ENCODE measurements at places on chromosomes 5 and 9.
A peak's percentile ranks its signal among the peaks of the same experiment; 100 is the strongest.

DNA sequence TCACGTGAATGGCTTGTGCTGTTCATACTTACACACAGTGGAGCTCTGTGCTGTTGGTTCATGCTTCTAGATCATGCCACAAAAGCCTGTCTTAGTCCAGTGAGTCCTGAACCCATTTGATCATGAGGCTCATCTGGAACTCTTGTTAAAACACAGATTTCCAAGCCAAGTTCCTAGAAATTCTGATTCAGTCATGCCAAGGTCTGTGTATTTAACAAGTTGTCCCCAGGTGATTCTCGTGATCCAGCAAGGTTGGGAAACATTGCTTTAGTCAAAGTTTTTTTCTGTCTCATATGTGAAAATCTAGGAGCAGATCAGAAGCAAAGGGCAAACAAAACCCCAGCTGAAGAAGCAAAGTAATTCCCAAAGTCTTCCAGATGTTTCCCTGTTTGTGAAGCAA lies 112.5 kb upstream of the GAS1 start:
- DNase-seq = no peak

- no peak for DNase-seq
Measured at GRCh38 chr9:100689635-100690034, 111.8 kb downstream of the CAVIN4 start.

GRCh38 chr5:7871653-7872052 lies 2.7 kb downstream of the MTRR start:
- DNase-seq = no peak

DNA sequence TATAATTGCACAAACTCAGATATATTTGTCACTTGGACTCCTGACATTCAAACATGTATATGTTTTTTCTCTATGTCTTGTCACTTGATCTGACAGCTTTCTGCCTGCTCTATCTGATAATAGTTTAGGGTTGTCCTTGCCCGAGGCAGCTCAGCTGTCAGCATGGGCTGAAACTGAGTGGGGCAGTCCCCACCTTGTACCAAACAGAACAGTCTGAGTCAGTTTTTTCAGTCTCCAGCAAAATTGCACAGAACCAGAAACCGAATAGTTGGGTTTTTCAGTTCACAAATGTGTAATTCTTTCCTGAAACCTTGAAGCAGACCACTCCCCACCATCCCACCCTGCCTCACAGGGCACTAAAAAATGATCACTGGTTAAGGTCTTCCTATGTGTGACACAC lies 9.5 kb upstream of the HAND1 start:
- DNase-seq = no peak

DNA sequence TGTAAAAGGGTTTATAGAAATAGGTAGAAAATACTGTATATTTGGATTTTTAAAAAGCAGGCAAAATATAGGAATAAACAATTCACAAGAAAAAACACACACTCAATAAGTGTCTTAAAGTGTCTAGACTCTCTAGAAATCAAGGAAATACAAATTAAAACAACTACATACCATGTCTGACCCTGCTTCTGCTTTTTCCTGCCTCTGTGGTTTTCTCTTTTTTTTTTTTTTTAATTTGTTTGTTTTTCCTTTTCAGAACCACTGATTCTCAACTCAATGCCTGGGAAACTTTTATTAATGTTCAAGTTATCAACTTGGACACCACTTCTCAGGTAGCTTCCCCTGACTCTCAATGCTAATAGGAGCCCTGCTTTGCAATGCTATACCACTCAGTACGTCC lies 25.5 kb upstream of the TAS2R1 start:
- no peak for DNase-seq

DNA sequence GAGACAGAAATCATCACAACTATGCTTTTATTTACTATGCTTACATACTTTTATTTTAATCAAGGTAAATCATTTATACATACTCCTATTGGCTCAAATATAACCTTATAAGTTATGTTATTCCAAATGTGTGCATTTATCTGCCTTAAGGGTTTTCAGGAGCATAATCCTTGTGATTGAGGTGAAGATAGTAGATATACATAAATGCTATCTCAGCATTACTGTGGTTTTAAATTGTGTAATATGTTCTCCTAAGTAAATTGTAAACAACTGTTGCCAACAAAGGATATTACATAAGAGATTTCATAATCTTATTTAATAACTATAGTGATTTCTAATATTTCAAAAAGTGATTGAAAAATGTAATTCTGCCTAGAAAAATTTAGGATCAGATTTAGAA lies 1374.8 kb upstream of the DMAC1 start:
- DNase-seq = no peak

DNA sequence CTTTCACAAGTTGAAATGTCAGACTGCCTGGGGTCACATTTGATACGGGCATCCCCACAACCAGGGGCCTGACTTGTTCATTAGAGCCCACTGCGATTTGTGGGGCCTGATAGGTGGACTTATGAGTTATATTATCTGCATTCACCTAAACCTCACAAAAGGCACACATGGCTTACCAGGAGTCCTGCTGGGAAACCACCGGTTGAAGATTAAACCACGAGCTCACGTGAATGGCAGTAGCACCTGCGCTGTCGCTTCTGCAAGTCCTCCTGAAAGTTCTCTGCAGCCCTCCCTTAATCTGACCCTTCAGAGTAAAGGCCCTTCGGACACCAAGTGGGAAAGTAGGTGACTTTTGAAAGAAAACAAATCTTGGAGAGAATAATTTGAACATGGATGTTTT lies 68.9 kb downstream of the PPIC start:
- DNase-seq = no peak

- no peak for DNase-seq
Measured at GRCh38 chr5:133278317-133278716, 226.5 kb downstream of the HSPA4 start.

DNA sequence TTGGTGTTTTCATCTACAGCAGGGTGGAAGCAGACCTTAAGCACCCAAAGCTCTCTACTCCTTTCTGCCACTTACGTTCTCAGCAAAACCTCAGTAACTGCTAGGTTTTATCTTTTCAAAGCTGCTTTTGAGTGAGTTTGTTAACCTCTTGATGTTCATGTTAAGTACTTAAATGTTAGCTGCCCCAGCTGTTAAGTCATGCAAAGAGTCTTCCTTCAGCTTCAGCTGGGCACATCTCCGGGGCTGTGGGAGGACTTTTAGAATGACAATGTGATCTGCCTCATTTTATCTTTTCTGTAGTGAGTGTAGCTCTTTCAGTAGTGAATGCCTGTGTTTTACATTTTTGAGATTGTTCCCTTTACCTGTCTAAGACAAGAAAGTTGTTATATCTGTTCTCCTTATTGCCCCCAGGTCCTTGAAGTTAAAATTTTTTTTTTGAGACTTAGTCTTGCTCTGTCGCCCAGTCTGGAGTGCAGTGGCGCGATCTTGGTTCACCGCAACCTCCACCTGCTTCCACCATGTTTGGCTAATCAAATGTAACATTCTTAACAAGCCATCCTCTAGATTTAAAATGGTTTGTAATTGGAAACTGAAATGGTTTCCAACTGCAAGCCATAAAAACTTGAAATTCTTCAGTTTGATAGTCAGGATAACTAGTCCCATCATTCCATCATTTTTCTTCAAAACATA lies 19.6 kb downstream of the KDM4C start:
- DNase-seq = no peak

- no peak for DNase-seq
Measured at GRCh38 chr9:117926031-117926658, 221.9 kb downstream of the TLR4 start.

DNA sequence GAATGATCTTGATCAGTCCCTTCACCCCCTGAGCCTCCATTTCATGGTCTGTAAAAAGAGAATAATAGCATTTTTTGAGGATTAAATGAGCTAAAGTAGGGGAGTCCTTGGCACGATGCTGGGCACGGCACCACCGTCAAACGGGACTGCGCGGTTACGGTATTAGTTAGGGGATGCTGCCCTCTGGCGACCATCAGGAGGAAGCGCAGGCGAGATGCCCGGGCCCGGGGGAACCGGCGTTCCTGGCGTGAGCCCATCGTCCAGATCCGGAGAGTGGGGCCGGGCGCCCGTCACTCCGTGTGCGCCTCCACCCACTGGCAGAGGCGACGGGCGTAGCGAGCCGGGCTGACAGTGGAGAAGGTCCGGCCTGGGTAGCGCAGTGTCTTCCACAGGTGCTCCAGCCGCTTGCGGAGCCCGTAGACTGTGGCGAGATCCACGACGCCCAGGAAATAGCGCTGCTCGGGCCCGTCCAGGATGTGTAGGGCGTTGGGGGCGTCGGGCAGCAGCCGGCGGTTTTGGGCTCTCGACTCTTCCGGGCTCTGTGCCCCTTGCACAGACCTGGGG lies 4.8 kb upstream of the ST6GALNAC4 start:
- no peak for DNase-seq

DNA sequence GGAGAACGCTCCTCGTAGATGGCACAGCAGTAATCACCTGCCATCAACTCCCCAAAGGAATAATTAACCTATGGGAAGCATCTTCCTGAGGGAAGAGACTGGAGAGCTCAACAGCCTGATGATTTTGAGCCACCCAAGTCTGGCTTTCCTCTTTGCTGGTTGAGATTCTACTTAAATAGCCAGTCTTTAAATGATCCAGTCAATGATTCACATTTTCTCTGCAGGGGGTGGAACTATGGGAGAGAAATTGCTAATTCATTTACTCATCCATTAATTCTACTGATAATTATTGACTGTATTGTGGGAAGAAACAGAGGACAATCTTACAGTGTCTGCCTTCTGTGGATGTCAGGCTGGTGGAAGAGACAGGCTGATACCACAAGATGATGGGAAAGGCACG lies 355.0 kb upstream of the PANK3 start:
- no peak for DNase-seq

DNA sequence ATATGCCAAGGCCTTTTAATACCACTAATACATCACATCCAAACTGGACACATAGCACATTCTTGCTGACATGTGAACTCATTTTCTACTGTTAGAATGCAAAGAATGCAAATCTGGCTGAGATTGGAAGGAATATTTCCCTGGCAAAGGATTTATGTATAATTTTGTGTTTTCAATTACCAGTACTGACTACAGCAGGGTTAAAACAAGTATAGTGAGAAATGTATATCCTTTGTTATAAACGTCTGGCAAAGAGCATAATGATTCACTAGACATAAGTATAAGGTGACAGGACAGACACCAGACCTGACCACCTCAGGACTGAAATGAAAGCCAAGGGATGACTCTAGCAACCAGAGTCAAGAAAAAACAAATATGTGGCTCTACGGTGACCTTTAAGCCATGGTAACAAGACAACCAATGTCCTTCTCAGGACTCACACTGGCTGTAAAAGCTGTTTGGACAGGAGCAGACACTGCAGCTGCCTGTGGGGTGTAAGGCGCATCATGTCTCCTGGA lies 95.0 kb downstream of the MRPS27 start:
- peak; percentile 81 for DNase-seq

DNA sequence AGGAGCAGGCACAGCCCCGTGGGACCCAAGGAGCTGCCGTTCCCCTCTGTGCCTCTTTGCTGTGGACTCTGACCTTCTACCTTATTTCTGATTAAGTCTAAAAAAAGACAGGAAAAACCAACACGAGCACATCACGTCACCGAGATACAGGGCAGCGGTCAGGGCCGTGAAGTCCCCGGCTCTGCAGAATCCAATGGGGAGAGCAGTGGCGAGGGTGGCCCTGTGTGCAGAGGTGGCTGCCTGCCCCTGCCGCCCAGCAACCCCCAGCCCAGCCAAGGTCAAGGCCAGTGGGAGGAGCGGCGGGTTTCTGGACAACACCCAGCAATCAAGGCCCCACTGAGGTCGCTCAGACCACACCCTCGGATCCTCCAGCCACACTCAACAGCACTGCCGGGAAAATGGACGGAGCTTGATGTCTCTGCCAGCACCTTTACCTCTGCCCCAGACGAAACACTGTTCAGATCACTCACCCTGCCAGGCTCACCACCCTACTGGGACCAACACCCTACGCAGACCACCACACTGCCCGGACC lies 32.7 kb upstream of the SLC9A3 start:
- no peak for DNase-seq

DNA sequence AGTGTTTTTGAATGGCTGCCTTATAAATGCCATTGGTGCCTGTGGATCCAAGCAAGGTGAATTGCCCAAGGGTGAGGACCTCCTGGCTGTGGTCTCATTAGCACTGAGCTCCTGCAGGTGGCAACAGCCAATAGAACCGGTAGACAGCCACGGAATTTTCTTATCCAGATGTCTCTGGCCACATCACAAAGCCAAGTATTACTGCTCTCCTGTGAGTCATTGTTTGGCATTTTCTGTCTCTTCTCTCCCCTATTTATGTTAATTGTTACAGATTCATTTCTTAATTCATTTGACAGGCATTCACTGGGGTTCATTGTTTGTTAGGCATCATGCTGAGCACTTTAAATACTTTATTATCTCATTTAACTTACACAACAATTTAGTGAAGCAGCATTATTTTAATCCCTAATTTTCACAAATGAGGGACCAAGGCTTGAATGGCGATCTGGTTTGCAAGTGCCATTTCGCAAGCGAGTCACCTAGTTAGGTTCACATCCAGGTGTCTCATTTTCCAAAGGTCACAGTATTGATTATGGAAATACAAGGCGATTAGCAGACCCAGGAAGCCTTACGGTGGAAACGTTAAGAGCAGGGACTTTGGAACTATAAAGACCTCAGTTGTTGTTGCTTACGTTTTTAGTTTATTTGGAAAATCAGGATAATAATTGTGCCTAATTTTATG lies 58.2 kb upstream of the DPYSL3 start:
- DNase-seq = peak; percentile 48

GRCh38 chr5:134490255-134490924 lies 35.1 kb upstream of the JADE2 start:
- DNase-seq = no peak

DNA sequence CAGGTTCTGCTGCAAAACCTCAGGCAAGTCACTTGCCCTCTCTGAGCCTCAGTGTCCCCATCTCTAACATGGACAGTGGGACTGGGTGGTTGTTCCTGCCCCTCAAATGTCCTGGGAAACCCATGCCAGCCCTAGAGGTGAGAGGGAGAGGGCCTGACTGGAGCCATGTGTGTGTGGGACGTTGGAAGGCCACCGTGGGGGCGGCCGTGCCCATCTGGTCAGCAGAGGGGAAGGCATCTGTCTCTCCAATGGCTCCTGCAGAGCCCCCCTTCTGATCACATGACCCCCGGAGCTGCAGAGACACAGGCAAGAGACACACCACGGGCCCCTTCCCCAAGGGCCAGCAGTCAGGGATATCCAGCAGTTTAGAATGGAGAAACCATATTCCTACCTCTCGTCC lies 1.7 kb downstream of the DNM1 start:
- DNase-seq = no peak

GRCh38 chr5:31364881-31365636 lies 166.8 kb downstream of the DROSHA start:
- peak; percentile 83 for DNase-seq

GRCh38 chr9:112917047-112917986 lies 26.6 kb upstream of the SLC46A2 start:
- DNase-seq = no peak

DNA sequence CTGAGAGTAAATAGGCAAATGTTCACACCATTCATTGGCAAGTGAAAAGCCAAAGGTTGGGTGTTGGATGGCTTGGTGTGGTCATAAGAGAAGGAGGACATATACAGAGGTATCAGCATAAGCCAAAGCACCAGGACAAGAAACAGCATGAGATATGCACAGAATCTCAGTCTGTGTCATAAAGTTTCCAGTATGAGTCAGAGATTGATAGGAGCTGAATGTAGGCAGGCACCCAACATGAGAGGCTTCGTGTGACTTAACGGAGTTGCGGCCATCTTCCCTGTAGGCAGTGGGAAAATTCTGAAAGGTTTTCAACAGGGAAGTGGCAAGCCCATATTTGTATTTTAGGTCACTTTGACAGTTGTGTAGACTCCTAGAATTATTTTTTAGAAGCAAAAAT lies 54.5 kb downstream of the SNCAIP start:
- DNase-seq = no peak

- DNase-seq = no peak
Measured at GRCh38 chr5:146321571-146321970, 17.1 kb upstream of the POU4F3 start.

All from fibroblast of skin of left quadriceps (primary cell).